NCI-H774 (cell line): ENCODE measurements at places on chromosomes 16 and 17.

DNA sequence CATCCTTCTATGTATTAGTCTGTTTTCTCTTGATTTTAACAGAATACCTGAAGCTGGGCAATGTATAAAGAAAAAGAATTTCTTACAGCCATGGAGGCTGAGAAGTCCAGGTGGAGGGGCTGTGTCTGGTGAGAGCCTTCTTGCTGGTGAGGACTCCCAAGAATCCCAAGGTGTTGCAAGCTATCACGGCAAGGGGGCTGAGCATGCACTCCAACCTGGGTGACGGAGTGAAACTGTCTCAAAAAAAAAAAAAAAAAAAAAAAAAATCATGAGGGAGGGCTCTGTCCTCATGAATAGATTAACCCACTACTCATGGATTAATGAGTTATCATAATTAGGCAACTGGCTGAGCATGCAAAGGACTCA lies 19.4 kb downstream of the NQO1 start:
- DNase-seq: no peak

GRCh38 chr16:5854027-5854426 lies 756.4 kb upstream of the EEF2KMT start:
- no peak for DNase-seq

DNA sequence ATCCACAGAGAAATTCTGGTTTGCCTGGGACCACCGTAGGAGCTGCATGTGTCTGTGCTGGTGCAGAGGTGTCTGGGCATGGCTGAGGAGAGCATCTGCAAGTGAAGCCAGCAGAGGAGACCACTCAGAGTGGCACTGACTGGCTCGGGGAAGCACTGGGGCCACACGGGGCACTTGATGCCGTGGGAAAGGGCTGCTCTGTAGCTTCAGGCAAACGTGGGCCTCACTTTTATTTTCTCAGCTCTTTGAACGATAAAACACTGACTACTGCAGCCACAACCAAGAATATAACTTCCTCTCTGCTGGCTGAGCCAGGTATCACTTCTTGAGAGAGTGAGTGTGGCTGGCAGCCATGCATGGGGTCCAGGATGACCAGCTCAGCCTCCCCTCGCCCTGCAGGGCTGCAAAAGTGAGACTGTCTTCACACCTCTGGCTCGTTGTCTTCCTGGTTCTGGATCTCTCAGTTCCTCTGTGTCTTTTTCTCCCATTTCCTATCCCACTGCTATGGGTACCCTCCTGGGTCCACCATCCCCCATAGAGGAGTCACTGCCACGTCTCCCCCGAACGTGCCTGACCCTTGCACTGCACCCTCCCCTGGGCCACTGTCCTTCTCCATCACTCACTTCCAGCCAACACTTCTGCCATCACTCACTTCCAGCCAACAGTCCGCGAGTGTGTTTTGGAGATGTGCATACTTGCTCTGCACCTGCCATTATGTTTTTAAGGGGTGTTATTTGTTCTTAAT lies 201.4 kb upstream of the CHMP6 start:
- no peak for DNase-seq

- no peak for DNase-seq
These were observed 257.9 kb downstream of the SOX9 start for GRCh38 chr17:72378414-72379390.

- no peak for DNase-seq
These were observed 42.3 kb downstream of the HNF1B start for GRCh38 chr17:37702598-37702997.

DNA sequence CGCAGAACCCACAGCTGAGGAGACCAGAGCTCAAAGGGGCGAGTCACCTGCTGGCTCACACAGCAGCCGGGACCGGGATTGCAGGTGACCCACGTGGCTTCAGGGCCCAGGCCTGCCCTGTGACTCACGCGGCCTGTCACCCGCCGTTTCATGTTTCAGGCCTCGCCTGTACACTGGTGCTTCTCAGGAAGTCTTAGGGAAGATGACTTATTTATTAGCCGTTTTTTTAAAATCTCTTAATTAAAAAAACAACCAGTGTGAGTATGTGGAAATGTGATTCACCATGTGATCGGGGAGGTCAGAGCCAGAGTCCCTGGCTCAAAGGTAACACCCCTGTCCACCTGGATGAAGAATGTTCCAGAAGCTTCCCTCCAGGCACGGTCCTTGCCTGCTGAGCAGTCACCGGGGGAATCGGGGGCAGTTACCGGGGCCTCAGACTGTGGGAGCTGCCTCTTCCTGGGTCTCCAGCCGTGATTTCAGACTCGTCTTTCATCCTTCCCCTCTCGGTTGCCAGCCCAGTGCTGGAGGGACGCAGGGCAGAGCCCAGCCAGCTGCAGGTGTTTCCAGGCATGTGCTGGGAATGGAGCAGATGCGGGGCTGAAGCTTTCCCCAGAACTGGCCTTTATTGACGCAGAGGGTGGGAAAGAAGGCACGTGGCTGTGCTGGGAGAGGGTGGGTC lies 49.3 kb downstream of the CMIP start:
- no peak for DNase-seq

DNA sequence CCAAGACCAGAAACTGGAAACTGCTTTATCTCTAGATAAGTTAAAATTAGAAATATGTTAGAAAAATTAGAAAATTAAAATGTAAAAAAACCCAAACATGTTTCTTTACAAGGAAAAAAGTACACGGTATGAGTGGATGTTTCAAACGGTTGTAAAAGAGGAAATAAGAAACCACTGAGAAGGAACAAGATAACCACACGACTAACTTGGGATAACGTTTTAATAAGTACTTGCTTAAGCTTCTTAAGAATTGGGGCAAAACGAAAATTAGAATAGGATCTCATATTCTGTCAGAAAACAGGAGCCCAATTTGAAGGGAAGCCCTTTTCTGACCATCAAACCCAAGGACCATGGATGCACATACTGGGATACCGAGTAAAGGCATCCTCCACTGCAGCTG lies 31.0 kb downstream of the MBTPS1 start:
- DNase-seq: no peak

DNA sequence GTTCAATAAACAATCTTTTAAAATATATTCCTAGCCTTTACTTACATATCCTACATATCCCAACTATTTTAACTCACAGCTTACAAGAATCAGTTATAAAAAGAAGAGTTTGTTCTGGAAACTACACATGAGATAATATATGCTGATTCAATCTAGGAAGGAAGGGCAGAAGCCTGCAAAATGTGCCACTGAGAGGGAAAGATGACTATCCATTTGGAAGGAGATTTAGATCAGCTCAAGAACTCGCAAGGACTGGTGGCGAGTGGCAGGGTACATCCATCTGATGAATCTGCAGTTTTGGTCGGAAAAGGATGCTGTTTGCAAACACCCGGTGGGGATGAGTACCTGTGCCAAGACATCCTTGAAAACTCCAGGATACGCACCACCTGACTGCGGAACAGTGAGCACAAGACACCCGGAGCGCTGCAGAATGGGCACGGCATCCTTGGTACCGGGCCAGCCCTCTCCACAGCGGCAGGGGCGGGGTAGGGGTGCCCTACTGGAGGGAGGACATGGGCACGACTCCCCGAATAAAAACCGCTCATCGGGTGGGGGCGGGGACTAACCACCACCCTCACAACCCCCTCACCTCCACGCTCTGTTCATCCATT lies 723 bp downstream of the TRIM37 start:
- peak; percentile 71 for DNase-seq

GRCh38 chr17:77645072-77646045 lies 313.1 kb upstream of the TNRC6C start:
- DNase-seq: no peak

DNA sequence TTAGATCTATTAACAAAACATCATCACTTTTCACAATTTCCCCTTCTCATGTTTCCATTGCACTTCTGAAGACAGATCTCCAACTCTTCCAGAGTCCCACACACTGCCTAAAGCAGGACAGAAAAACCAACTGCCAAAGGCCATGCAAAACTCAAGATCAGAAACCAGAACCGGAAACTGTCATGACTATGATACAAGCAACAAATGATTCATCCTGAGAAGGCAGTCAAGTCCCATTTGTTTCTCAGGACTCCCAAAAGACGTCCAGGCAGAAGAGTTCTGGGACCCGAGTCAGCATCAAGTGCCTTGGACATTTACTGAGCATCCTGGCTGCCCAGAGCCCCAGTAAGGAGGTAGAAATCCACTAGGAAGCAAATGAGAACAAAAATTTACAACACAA lies 38.8 kb downstream of the ERN1 start:
- DNase-seq: no peak

DNA sequence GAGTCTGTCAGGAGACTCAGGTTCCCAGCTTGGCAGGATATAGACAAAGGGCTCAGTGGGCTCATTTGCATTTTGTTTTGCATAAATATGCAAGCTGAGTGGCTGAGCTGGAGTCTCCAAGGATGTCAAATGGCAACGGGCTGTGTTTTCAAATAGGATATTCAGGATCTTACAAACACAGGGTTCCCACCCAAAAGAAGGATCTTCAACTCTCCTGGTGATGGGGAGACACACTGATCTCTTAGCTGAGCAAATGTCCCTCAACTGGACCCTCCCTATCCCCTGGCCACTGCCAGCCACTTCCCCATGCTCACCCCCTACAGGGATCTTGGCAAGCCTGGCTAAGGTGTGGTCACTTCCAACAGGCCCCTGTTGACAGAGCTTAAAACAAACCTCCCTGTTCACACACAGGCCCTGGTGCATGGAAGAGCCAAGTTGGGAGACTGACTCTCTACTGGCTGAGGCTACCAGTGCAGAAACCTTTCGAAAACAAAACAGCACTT lies 61.6 kb downstream of the SOX9 start:
- peak; percentile 60 for DNase-seq

GRCh38 chr16:89495121-89495520 lies 4.8 kb upstream of the ANKRD11 start:
- DNase-seq: no peak

- DNase-seq: no peak
These were observed 59.3 kb upstream of the MRTFB start for GRCh38 chr16:14011846-14012245.

GRCh38 chr17:77498091-77498741 lies 357.4 kb downstream of the SEC14L1 start:
- DNase-seq: no peak

GRCh38 chr17:14373614-14374259 lies 72.9 kb downstream of the HS3ST3B1 start:
- no peak for DNase-seq
